SJCRH30 (cell line): ENCODE measurements at places on chromosomes 2 and 18. TPM values are rescaled to one million over a fixed set of nuclear protein-coding genes. Genes with fewer than 3 reads are reported as not detected.

The CPSF3 gene
- total RNA-seq = 99.4 and 116 TPM in 2 replicates

The STARD6 gene
- not detected in 2 replicates for total RNA-seq

The ANO7 gene
- 2.3 and 3.2 TPM in 2 replicates for total RNA-seq

The GREB1L gene
- not detected in 2 replicates for total RNA-seq

The NCL gene
- 795 and 908 TPM in 2 replicates for total RNA-seq

The SNORC gene
- 0.33 and 0.75 TPM in 2 replicates for total RNA-seq

The CXCR1 gene
- not detected in 2 replicates for total RNA-seq

The HAAO gene
- 3.5 and 4.7 TPM in 2 replicates for total RNA-seq

The GPBAR1 gene
- total RNA-seq = 0.24 and 0.25 TPM in 2 replicates

The ANKRD36 gene
- 15.4 and 27.1 TPM in 2 replicates for total RNA-seq

The ZNF514 gene
- total RNA-seq = 8.4 and 9.4 TPM in 2 replicates

The ZSWIM2 gene
- not detected in 2 replicates for total RNA-seq

The CPO gene
- not detected in 2 replicates for total RNA-seq

The COLEC11 gene
- 0.20 and 0.51 TPM in 2 replicates for total RNA-seq

The HOXD9 gene
- total RNA-seq = 3.9 and 4.4 TPM in 2 replicates

The HNMT gene
- 0.04 TPM in 1 of 2 replicates, not detected in the other for total RNA-seq

The VAPA gene
- total RNA-seq = 154 and 164 TPM in 2 replicates

The SAG gene
- total RNA-seq = not detected in 2 replicates

The ZSCAN30 gene
- 8.1 and 8.4 TPM in 2 replicates for total RNA-seq

The ST6GAL2 gene
- 1.7 and 2.2 TPM in 2 replicates for total RNA-seq

The DCAF17 gene
- total RNA-seq = 22.8 and 24.7 TPM in 2 replicates

The MYO5B gene
- 39.1 and 39.7 TPM in 2 replicates for total RNA-seq

The SLC38A11 gene
- total RNA-seq = 0.08 and 0.18 TPM in 2 replicates

The TBR1 gene
- 0.13 and 0.20 TPM in 2 replicates for total RNA-seq

The FASTKD2 gene
- 49.0 and 49.7 TPM in 2 replicates for total RNA-seq

The RAB17 gene
- 3.4 and 3.6 TPM in 2 replicates for total RNA-seq

The GDF7 gene
- 0.02 and 0.03 TPM in 2 replicates for total RNA-seq

The UPP2 gene
- not detected in 2 replicates for total RNA-seq

The IL36RN gene
- total RNA-seq = not detected in 2 replicates

The CTAGE1 gene
- not detected in 2 replicates for total RNA-seq

The CTNNA2 gene
- not detected in 2 replicates for total RNA-seq

The SPATA3 gene
- not detected in 2 replicates for total RNA-seq

The ADAM23 gene
- 23.5 and 25.0 TPM in 2 replicates for total RNA-seq

The TM4SF20 gene
- total RNA-seq = not detected in 2 replicates

The ZNF396 gene
- 0.06 and 0.10 TPM in 2 replicates for total RNA-seq

The LRRC30 gene
- total RNA-seq = not detected in 2 replicates

The RIT2 gene
- total RNA-seq = not detected in 2 replicates
